ENCODE measurements at places on chromosomes 13 and 19.

DNA sequence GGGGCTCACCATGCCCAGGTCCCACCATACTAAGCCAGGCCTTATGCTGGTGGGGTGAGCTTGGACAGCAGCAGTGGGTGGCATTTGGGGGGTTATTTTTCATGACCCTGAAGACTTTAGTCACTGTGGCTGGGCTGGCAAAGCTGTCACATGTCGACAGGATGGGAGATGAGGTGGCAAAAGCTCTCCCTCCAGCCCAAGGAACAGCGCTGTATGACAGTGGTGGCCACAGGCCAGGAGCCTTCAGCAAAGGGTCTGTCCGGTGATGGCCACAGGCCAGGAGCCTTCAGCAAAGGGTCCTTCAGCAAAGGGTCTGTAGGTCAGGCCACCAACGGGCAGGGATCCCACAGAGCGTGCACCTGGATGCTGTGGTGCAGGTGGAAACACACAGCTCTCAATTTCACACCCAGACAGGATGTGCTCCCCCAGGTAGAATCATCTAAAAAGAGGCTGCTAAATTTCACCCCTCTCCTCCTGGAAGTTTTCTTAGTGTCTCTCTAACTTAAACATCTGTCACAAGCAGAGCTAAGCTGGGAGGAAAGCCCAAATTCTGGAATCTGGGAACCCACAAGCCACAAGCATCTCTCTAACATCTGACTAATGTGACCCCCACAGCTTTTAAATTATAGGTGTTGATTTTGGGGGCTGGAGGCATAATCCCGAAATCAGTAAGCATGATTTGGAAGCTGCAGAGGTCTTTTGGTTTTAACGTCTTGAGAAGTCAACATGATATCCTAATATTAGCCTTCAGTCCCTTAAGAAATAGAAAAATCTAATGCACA is 23.0 kb downstream of the COL4A1 start:
- no peak for DNase-seq

DNA sequence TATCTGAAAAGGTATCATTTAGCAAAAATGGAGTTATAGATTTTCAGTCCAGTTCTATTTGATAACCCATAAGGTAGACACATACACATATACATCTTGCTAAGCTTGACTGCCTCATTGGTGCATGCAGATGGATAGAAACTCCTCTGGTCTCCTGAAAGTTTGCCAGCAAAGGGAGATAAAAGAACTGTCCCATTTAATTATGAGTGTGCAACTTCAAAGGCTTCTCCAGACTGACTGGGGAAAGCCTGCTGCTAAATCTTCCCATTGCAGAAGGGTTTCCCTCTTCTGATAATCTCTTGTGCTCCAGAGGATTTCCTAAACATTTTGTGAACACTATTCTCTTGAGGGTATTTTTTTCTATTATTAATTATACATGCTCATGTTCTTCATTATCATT is 131.9 kb downstream of the ITGBL1 start:
- DNase-seq: no peak

- no peak for DNase-seq
Measured at GRCh38 chr13:106110241-106110855, 425.1 kb downstream of the EFNB2 start.

DNA sequence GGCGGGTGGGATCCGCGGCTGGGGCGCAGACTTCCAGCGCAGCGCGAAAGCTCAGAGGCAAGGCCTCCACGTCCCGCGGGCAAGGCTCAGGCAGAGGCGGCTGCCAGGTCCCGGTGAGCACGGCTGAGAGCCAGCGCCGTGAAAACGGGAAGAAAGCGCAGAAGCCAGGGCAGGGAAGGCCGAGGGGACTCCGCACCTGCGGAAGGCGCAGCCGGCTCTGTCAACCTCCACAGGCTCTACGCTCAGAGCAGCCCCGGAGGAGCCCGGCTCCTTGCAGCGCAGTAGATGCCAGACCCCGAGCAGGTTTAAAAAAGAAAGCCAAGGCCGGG is 131.0 kb downstream of the RNF17 start:
- no peak for DNase-seq

GRCh38 chr13:75541287-75541686 is 3.6 kb upstream of the COMMD6 start:
- DNase-seq: no peak
